ENCODE measurements at places on chromosomes 16 and 17. TPM values are rescaled to one million over a fixed set of nuclear protein-coding genes. Genes with fewer than 3 reads are reported as not detected.

TP53TG3B gene
- 0.26 TPM for total RNA-seq

ATP2A3 gene
- total RNA-seq = 5.3 TPM

CNOT1 gene
- total RNA-seq = 126 TPM

ABCA6 gene
- not detected for total RNA-seq

C17orf107 gene
- 0.23 TPM for total RNA-seq

SLC5A10 gene
- total RNA-seq = 0.23 TPM

CIBAR2 gene
- not detected for total RNA-seq

PRSS8 gene
- 0.57 TPM for total RNA-seq

RTN4RL1 gene
- total RNA-seq = 3.4 TPM

TP53TG3F gene
- total RNA-seq = not detected

GP2 gene
- total RNA-seq = not detected

GUCY2D gene
- total RNA-seq = not detected

GNG13 gene
- not detected for total RNA-seq

WNT3 gene
- total RNA-seq = 4.7 TPM

GCGR gene
- total RNA-seq = 0.18 TPM

PERCC1 gene
- not detected for total RNA-seq

DPEP3 gene
- not detected for total RNA-seq

TVP23A gene
- total RNA-seq = 0.11 TPM

AARSD1 gene
- 57.0 TPM for total RNA-seq

CORO1A gene
- 2.7 TPM for total RNA-seq

GJD3 gene
- total RNA-seq = 0.31 TPM

MYCBPAP gene
- total RNA-seq = 0.53 TPM

SOST gene
- 0.07 TPM for total RNA-seq

NRN1L gene
- total RNA-seq = 0.32 TPM

SLC35G6 gene
- not detected for total RNA-seq

CHRNE gene
- total RNA-seq = 0.11 TPM

PPY gene
- total RNA-seq = 0.22 TPM

MMP28 gene
- total RNA-seq = 9.7 TPM

USH1G gene
- 0.10 TPM for total RNA-seq

TPSD1 gene
- not detected for total RNA-seq

USP31 gene
- total RNA-seq = 10.0 TPM

GAST gene
- not detected for total RNA-seq

TUBG1 gene
- 165 TPM for total RNA-seq

DNAH17 gene
- total RNA-seq = 1.5 TPM

RSKR gene
- total RNA-seq = 3.8 TPM

ERN1 gene
- total RNA-seq = 3.5 TPM

C1QL1 gene
- 14.7 TPM for total RNA-seq

HSPB9 gene
- total RNA-seq = not detected

GPATCH8 gene
- total RNA-seq = 17.1 TPM

CCL1 gene
- total RNA-seq = not detected

CA7 gene
- total RNA-seq = not detected

PDPR gene
- 13.1 TPM for total RNA-seq

ALG1 gene
- total RNA-seq = 41.3 TPM

PRSS33 gene
- total RNA-seq = not detected

GSDMA gene
- total RNA-seq = not detected

LRRC46 gene
- total RNA-seq = 3.0 TPM

PLK1 gene
- 186 TPM for total RNA-seq

KRT27 gene
- not detected for total RNA-seq

CCDC154 gene
- 0.11 TPM for total RNA-seq
